Fibroblast of skin of abdomen (primary cell): ENCODE measurements at places on chromosomes 4 and X.

DNA sequence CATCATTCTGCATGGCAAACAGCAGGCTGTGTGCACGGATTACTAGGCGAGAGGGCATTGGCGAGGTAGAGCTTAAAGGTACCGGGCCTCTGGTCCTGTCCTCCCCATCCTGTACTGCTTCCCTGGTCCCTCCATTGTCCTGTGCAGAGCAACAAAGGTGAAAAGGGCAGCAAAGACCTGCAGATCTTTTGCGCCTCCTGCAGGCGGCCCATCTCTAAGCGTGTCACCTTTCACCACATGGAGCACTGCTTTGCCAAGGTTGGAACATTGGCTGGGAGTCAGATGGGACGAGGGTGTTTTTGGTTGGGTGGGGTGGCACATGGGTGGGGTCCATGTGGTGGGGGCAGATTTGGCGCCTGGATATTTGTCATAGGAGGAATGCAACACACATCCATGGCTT lies 64.7 kb upstream of the UXT start:
- no peak for DNase-seq

GRCh38 chrX:21167494-21167893 lies 206.7 kb upstream of the CNKSR2 start:
- no peak for DNase-seq

- DNase-seq: no peak
These were observed 21.9 kb upstream of the RP2 start for GRCh38 chrX:46814966-46815365.

DNA sequence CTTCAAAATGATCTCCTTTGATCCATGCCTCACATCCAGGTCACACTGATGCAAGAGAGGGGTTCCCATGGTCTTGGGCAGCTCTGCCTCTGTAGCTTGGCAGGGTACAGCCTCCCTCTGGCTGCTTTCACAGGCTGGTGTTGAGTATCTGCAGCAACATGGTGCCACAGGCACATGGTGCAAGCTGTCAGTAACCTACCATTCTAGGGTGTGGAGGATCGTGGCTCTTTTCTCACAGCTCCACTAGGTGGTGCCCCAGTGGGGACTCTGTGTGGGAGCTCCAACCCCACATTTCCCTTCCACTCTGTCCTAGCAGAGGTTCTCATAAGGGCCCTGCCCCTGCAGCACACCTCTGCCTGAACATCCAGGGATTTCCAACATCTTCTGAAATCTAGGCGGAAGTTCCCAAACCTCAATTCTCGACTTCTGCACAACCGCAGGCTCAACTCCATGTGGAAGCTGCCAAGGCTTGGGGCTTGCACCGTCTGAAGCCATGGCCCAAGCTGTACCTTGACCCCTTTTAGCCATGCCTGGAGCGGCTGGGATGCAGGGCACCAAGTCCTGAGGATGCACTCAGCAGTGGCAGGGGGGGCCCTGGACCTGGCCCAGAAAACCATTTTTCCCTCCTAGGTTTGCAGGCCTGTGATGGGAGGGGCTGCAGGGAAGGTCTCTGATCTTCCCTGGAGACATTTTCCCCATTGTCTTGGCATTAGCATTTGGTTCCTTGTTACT lies 137.8 kb upstream of the NUDT6 start:
- DNase-seq: no peak

DNA sequence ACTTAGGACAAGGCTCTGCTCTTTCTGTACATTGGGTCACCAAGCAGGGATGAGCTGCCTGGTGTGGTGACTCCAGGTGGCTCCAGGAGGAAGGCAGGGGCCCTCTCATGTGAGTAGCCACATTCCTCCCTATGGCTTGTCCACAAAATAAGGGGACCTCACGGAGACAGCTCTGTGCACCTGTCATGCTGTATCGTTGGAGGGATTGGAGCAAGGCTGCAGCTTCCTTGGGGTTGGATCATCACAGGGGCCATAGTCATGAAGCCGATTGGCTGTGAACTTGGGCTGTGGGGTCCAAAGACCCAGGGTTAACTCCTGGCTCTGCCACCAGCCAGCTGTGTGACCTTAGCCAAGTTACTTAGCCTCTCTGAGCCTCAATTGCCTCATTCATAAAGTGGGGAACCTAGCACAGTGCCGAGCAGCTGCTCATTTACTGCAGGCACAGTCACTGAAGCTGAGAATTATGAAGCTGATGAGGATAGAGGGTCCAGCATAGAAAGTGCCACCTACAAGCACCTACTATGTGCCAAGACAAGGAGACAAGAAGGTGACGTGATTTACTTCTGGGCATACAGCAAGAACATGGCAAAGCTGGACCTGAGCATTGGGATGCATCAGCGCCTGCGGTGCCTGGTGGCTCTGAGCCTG lies 11.8 kb upstream of the KIAA0232 start:
- DNase-seq: no peak

GRCh38 chr4:19850909-19851308 lies 400.8 kb upstream of the SLIT2 start:
- peak; percentile 74 for DNase-seq

- DNase-seq: no peak
These were observed 294.3 kb upstream of the TENM3 start for GRCh38 chr4:181948839-181949382.

- DNase-seq: no peak
These were observed 174.2 kb upstream of the HCCS start for GRCh38 chrX:10936976-10937375.

GRCh38 chr4:113893546-113893945 lies 85.9 kb downstream of the ARSJ start:
- no peak for DNase-seq
